ENCODE measurements at places on chromosomes 5 and 9.

DNA sequence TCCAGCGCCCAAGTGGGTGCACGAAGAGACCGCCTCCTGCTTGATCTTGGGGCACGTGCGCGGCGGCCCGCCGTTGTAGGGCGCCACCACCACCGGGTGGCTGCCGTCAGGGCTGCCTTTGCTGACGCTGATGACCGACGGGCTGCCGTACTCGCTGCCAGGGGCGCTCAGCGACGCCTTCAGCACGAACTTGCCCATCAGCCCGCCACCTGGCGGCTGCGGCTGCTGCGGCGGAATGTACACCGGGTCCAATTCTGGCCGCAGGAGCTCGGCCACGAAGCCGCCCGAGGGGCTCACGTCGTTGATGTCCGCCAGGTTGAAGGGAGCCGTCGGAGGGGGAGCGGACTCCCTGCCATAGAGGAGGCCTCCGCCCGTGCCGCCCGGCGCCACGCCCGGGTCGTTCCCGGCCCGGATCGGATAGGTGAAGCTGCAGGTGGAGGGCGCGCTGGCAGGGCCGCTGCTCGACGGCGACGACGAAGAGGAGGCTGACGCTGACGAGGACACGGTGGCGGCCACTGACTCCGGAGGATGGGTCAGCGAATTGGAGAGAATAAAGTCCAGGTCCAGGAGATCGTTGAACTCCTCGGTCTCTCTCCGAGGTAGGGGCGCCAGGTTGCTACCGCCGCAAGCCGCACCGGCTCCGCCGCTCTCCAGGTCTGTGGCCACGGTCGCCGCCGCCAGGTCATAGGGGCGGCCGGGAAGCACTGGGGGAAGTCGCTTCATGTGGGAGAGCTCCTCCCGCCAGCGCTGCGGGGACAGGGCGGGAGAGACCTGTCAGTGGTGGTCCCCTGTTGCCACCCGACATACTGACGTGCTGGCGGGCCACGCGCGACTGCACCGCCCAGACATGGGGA is 1.8 kb downstream of the KLF4 start:
- no peak for DNase-seq

- no peak for DNase-seq
Measured at GRCh38 chr9:7816021-7816420, 16.4 kb upstream of the DMAC1 start.

DNA sequence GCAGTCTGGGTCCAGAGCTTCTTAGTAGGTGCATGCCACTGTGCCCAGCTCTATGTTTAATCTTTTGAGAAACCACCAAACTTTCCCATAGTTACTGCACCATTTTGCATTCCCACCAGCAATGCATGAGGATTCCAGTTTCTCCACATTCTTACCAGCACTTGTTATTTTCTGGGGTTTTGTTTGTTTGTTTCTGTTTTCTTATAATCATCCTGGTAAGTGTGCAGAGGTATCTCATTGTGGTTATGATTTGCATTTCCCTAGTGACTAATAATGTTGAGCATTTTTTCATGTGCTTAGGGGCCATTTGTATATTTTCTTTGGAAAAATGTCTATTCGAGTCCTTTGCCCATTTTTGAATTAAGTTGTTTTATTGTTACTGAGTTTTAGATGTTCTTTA is 11.4 kb downstream of the FOXE1 start:
- DNase-seq = no peak

- DNase-seq = no peak
Measured at GRCh38 chr9:132878695-132879456, at the start of gene SPACA9. Gene SPACA9, plus strand, starts transcription at chr9:132878898. Its CDS starts 5,050 bp downstream, at chr9:132883948.

GRCh38 chr5:54243483-54244080 is 66.8 kb downstream of the ARL15 start:
- no peak for DNase-seq

- no peak for DNase-seq
Measured at GRCh38 chr9:81588148-81588871, 101.0 kb downstream of the TLE1 start.

GRCh38 chr9:81427870-81428269 is 261.5 kb downstream of the TLE1 start:
- no peak for DNase-seq

GRCh38 chr9:75851917-75852316 is 38.6 kb upstream of the PCSK5 start:
- no peak for DNase-seq

DNA sequence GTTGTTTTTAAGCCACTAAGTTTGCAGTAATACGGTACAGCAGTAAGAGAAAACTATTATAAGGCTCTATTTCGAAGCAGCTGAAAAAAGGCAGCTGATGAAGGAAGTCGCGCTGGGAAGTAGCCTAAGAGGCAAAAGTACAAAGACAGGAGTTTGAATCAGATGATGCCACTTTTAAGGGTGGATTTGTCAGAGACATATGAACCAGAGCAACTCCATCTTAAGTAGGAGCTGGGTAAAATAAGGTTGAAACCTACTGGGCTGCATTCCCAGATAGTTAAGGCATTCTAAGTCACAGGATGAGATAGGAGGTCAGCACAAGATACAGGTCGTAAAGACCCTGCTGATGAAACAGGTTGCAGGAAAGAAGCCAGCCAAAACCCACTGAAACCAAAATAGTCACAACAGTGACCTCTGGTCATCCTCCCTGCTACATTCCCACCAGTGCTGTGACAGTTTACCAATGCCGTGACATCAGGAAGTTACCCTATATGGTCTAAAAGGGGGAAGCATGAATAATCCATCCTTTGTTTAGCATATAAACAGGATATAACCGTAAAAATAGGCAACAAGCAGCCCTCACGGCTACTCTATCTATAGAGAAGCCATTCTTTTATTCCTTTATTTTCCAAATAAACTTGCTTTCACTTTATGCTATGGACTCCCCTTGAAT is 91.8 kb upstream of the PRSS3 start:
- no peak for DNase-seq

DNA sequence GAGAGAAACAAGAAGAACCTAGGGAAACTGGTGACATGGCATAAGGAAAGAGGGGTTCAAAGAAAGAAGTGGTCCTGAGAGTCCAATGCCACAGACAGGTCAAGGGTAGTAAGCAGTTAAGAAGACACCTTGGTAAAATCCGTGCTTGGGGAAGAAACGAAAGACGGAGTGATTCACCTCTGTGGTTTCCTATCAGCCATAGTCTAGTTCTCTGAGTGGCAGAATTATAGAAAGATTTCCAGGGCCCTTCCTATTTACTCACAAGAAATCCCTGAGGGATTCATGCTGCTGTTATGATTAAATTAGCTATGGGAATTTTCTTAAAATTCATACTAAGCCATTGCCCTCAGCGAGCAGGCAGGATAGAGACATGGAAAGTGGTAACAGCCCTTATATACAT is 31.7 kb downstream of the IL33 start:
- DNase-seq = no peak

Data from CMK (cell line).